ENCODE measurements at places on chromosomes 5 and 9.

DNA sequence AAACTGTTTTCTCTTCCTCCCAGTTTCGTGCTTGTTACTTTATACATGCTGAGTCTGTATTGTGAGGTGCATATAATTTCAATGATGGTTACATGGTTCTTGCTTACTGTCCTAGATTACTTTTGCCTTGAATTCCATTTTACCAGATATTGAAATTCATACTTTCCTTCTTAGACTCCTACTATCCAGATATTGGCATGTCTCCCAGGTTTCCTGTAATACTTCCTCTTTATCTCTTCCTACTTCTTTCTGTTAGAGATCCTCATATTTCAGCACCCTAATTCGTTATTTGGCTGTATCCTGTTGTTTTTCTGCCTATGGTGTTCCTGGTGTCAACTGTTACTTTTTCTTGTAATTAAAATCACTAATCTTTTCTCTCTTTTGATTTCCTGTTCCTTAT is 522.1 kb downstream of the CCDC171 start:
- no peak for DNase-seq

GRCh38 chr5:136143312-136143711 is 10.7 kb downstream of the SMAD5 start:
- DNase-seq, result no peak

DNA sequence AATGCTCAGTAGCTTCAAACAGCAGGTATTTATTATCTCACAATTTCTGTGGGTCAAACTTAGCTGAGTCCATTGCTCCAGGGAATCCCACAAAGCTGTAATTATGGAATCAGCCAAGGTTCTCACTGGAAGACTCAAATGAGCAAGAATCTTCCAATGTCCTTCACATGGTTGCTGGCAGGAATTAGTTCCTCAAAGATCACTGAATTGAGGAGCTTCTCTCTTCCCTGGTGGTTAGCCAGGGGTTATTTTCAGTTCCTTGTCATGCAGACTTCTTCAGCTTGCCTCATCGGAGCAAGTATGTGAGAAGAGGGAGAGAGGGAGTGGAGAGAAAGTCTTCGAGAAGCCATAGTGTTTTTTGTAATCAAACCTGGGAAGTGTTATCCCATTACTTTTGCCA is 2331.9 kb downstream of the MAT2B start:
- no peak for DNase-seq

DNA sequence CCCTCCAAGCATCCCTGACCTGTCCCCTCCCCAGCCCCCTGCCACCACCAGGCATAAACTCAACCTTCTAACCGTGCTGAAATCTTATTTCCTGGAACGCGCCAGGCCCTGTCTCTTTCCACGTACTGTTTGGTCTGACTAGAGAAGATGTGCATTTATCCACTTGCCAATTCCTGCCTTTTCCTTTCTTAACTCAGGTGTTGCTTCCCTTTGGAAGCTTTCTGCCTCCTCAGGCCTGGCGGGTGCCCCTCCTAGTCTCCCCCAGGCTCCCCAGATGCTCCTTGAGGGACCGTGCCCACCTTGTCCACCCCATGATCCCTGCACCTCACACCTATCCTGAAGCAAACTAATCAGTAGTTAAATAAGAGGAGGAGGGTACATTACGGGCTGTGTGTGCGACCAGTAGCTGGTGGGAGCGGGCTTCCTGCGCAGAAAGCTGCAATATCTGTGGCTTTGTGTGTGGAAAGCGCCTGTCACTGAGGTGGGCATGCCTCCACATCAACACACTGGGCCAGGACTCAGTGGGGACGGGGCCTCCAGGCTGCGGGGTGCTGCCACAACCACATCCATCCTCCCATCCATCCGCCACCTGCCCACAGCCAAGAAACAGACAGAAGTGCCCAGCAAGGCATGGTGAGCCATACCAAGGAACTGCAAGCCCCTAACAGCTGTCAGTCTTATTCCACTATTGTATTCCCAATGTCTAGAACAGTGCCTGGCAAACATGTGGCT is 73.5 kb downstream of the COL23A1 start:
- DNase-seq, result no peak

GRCh38 chr5:170154744-170155143 is 49.0 kb downstream of the FOXI1 start:
- no peak for DNase-seq

DNA sequence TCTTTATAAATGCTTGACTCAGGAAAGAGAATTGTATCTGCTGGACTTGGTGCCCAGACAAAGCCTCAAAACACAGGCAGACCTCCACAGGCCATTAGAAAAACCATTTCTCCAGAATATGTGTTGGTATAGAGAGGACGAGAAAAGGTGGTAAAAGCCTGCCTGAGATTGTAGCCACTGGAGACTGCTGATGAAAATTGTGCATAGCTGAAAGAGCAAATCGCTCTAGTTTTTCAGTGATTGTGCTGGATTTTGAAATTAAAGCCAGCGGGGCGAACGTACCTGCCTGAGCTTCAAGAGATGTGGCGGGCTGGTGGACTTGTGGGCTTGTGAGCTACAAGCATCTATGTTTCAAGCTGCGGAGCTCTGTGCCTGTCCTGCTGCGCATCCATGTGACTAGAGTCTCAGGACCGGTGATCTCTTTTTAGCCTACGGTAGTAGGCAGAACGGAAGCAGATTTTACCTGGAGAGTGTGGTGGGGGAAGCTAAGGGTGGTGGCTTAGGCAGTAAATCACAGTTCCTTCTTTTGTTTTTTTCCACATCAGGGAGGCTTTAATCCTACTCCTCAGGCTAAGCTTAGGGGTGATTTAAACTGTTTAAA is 193.6 kb downstream of the SREK1 start:
- no peak for DNase-seq

GRCh38 chr5:175551266-175551665 is 72.9 kb downstream of the SFXN1 start:
- DNase-seq, result no peak

DNA sequence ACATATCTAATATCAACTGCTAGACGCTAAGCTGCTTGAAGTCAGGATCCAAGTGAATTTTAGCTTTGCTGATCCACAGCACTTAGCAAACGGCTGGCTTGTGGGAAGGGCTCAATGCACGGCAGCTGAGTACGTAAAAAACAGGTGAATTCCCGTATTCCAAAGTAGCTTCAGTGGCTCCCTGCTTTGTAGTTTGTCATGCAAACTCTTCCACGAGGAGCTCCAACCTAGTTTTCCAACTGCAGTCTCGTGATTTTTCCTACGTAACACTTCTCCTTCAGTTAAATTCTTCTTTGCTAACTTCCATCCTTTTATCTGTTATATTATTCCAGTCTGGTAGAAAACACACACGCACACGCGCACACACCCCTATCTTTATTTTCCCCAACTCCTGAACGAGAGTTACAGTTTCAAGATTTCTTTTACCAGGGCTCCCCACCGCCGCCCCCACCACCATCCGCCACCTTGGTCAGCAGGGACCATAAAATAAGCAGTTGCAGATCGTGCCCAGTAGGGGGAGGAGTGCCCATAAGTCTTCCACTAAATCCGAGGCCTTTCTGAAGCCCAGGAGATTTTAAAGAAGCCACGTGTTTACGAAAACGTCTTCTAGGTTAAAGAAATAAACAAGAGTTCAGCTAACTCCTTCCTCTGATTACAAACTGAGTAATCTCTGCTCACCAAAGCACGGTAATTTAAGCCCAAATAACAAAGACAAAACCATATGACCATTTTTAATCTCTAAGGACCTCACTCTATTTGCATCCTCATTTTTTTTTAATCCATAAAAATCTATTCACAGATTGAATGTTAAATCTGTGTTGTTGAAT is 34.8 kb upstream of the TRIO start:
- peak; percentile 16 for DNase-seq

DNA sequence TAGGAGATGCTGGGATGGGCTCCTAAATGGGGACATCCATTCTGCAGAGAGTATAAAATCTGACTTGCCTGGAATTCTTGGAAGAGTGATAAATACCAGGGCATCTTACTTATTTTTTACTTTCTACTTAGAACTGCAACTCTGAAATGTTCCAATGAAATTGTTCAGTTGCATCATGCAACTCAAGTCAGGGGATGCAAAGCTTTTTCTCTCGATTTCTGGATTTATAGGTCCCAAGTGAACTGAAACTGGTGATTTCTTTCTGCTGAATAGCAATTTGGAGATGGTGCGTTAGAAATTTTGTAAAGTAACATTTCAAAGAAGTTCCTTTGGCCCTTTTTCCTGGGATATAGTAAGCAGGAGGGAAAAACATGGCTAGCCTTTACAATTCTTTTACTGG is 238.4 kb upstream of the CD180 start:
- no peak for DNase-seq

DNA sequence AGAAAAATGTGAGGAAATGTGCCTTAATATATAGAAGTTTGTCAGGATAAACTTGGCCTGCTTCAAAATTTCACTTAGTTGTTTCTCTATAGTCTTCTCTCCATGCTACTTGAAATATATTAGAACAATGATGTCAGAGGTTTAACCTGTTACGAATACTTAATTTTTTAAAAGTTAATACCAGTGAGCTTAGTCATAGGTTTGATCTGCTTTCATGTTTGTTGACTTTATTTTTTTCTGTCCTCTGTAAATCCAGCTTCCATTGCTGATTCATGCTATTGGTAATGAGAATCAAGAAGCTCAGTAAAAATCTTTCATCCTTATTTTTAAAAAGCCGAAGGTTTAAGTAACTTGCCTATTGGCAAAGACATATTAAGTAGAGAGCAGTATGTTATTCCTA is 27.9 kb downstream of the BDP1 start:
- no peak for DNase-seq

DNA sequence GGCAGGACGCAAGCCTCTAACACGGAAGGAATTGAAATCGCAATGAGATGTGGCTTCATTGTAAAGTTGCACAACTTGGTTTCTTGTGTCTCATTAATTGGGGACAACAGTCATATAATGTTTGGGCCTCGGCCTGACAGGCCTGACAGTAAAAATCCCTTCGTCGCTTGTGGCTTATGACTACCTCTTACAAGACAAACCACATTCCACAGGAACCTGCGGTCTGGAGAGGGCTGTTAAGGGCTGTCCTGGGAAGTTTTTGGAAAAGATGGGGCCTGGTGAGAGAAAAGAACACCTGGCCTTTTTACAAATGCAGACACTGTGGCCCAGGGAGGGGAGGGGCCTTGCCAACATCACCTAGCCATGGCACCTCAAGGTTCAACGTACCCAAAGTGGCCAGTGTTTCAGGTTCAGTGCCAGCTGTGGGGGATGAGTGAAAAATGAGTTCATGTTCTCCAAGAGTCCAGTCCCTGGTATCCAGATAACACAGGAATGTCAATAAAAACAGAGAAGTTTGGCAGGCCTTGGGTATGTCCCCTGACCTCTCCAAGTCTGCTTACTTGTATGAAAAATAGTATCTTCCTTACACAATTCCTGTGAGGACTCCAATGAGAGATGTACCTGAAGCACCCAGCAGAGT is 22.2 kb downstream of the SHB start:
- DNase-seq, result no peak
